Stimulated activated CD4-positive, alpha-beta T cell treated with anti-CD3 and anti-CD28 coated beads, Interleukin-1b, Interleukin-23, amount 100 ng/mL, for 1 hour (primary cell): ENCODE measurements at places on chromosomes 3 and 15.
A peak's percentile ranks its signal among the peaks of the same experiment; 100 is the strongest.

- DNase-seq, result no peak
These were observed 55.1 kb downstream of the PEX5L start for GRCh38 chr3:179981646-179982045.

GRCh38 chr3:2923390-2923789 lies 186.8 kb downstream of the IL5RA start:
- no peak for DNase-seq

DNA sequence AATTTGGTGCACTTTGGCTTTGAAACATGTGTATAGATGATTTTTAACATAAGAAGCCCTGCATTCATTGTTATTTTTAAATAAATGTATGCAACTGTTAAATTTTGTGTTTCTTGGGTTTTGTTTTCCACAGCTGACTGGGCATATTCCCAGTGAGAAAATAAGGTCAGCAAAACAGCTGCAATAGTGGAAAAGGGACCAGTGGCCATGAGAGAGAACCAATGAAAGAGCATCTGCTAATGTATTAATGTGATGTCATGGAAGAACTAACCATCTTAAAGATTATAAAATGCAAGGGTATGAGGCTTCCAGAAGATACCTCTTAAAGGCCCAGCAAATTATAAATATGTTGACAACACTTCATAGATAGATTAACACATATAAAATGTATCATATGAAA lies 31.0 kb upstream of the KBTBD12 start:
- no peak for DNase-seq

GRCh38 chr3:9012521-9012920 lies 49.2 kb upstream of the RAD18 start:
- no peak for DNase-seq

- no peak for DNase-seq
These were observed 4.0 kb downstream of the IMP3 start for GRCh38 chr15:75636026-75636425.

GRCh38 chr3:186538779-186539178 lies 5.4 kb downstream of the CRYGS start:
- DNase-seq, result no peak

GRCh38 chr15:63232943-63233342 lies 43.5 kb downstream of the RAB8B start:
- no peak for DNase-seq

DNA sequence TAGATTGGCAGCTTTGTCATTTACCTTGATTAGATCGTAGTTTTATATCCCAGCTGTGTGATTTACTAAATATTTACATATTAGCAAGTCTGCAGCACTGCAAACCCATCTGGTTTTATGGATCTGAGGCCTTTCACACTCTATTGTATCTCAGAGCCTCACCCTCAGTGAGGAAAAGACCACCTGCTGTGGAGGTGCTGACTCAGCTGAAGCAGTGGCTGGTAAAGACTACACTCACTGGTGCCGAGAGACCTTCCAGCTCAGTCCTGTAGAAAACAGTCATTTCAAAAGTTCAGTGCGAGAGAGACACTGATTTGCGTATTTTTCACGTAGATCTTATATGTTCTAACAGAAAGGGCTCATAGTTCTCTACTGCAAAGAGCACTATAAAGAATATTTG lies 307.8 kb upstream of the TPM1 start:
- DNase-seq, result no peak

DNA sequence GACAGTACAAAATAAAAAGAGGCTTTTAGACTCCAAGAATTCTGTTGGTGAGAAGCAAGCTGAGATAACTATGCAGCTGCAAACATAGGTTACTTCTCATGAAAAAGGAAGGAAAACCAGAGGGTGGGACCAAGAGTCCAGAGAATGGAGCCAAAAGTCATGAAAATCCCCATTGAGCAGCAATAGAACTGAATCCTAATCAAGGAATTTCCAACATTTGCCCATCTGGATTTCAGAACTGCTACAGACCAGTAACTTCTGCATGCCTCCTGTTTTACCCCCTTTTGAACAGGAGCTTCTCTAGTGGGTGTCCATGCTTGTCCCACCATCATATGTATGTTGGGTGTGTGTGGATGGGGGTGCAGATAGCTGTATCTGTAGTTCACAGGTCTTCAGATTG lies 33.6 kb upstream of the BNC1 start:
- DNase-seq, result no peak

DNA sequence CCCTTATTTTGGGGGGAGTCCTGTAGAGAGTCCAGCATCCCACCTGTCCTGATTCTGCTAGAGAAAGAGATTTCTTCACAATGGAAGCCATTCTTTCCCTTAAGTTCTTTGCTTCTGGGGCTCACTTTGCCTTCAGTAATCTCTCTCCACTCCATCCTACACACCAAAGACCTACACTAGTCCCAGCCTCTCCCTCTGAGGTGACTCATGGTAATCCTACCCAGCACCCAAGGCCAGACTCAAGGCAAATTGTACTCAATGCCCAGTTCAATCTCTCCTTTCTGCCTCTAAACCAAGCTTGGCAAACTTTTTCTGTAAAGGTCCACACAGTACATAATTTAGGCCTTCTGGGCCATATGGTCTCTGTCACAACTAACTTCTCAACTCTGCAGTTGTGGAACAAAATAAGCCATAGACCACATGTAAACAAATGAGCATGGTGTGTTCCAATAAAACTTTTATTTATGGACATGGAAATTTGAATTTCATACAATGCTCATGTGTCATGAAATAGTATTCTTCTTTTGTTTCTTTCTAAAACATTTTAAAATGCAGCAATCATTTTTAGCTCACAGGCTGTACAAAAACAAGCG lies 72.5 kb downstream of the MRPL46 start:
- no peak for DNase-seq

- DNase-seq, result no peak
These were observed 569 bp downstream of the HIGD2B start for GRCh38 chr15:72685301-72685924.

DNA sequence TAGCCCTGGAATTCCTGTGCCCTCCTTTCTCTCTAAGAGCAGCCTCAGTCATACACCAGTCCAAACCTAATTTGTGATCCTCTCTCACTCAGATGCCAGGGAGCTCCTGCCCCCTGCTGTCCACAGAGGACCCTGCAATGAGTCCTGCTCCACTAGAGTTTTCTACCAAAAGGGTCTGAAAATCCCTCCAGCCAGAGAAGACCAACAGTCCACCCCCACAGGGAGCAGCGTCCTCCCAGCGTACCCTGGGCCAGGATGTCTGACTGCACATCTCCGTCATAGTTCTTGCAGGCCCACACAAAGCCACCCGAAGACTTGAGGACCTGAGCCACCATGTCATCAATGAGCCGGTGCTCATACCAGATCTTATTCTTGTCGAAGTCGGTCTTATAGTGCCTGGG lies 15.4 kb downstream of the IDH2 start:
- peak; percentile 33 for DNase-seq

GRCh38 chr3:177692304-177692975 lies 495.2 kb upstream of the TBL1XR1 start:
- DNase-seq, result no peak

DNA sequence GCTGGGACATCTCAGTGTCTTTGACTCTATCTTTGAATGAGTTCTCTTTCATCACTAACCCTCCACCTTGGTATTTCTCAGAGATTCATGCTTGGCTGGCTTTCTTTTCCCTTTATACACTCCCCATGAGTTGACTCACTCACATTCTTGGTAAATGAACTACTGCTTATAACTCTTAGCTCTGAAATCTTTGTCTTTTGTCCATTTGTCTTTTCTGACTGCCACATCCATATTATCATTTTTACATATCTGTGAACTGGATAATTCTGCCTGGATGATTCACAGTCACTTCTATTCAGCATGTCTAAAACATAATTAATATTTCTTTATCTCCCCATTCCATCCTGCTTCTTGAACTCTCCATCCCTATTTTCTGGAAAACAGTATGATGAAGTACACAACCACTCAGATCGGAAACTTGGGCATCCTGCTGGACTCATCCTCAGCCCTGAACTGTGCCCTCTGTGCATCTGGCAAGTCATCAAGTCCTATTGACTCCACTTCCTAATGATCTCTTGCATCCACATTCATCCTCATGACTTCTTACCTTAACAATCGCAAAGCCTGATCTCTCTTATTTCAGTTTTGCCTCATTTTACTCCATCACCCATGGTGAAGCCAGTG lies 66.9 kb downstream of the KCNAB1 start:
- no peak for DNase-seq

GRCh38 chr3:11542551-11542950 lies 101.2 kb downstream of the VGLL4 start:
- no peak for DNase-seq

GRCh38 chr15:89848970-89849292 lies 34.3 kb upstream of the ANPEP start:
- no peak for DNase-seq

DNA sequence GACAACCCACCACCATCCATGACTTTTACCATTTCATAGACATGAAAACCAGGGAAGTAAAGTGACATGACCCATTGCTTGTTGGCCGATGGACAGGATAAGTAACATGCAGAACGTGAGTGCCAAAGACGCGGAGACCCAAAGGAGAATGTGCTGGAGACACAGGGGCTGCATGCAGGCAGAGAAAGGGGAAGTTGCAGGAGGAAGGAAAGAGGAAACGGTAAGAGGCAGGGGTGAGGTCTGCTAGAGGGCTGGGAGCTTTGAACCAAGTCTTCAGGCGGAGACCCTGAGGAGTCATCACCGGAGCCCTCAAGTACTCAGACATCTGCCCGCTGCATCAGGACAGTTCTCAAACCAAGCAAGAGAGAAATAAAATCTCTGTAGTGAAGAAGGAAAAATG lies 34.9 kb downstream of the MAGEF1 start:
- DNase-seq, result no peak

GRCh38 chr3:74106925-74107324 lies 482.2 kb upstream of the PDZRN3 start:
- no peak for DNase-seq

GRCh38 chr3:15361494-15362214 lies 29.3 kb upstream of the SH3BP5 start:
- DNase-seq, result peak; percentile 33

- DNase-seq, result no peak
These were observed 21.0 kb downstream of the C2CD4A start for GRCh38 chr15:62087671-62088352.

DNA sequence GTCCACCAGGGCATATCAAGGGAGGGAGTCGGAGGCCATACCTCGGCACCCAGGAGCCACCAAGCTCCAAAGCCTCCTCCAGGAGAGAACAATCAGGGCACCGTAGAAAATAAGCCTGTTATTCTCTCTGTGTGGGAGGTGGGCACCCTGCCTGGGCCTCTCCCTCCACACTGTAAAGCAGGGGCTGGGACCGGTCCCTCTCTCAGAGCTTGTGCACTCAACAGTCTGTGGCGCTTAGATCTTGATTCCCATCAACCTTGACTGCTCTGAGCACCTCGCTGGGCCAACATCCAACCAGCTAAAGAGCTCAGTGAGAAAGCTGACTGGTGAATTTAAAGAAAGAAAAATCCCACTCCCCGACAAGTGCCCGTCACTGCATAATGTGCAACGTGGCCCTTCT lies 53.0 kb downstream of the PCSK6 start:
- no peak for DNase-seq

DNA sequence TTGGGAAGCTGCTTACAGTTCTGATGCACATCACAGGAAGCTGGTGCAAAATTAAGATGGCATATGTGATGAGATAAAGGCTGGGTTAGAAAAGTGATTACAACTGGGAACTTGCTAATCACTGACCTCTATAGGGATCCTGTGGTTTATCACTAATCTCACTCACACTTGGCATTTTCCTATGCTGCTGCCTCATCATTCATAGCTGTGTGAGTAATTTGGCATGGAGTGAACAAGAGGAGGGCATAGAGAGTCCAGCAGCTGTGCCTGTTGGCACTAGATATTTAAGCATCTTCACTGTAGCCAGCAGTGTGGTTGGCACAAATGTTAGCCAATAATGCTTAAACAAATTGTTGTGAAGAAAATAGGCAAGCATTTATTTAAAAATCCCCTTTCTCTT lies 217.7 kb upstream of the CGNL1 start:
- DNase-seq, result no peak

GRCh38 chr3:30760040-30760695 lies 134.3 kb downstream of the GADL1 start:
- DNase-seq, result no peak

GRCh38 chr15:40285554-40286011 lies 2.7 kb upstream of the ANKRD63 start:
- no peak for DNase-seq

GRCh38 chr3:13552857-13553652 lies 4.1 kb downstream of the FBLN2 start:
- DNase-seq, result no peak

DNA sequence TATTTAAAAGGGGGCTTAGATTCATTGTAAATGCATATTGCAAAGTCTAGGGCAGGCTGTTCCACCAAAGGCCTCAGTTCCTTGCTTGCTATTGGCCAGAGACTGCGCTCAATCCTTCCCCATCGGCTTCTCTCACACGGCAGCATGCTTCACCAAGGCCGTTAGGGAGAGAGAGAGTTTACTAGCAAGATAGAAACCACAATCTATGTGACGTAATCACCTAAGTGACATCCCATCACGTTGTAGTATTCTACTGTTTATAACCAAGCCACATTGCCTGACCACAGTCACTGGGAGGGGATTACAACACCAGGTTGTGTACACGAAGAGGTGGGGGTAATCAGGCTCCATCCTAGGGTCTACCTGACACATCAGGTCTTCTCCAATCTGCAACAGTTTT lies 16.0 kb upstream of the NPAP1 start:
- DNase-seq, result no peak

DNA sequence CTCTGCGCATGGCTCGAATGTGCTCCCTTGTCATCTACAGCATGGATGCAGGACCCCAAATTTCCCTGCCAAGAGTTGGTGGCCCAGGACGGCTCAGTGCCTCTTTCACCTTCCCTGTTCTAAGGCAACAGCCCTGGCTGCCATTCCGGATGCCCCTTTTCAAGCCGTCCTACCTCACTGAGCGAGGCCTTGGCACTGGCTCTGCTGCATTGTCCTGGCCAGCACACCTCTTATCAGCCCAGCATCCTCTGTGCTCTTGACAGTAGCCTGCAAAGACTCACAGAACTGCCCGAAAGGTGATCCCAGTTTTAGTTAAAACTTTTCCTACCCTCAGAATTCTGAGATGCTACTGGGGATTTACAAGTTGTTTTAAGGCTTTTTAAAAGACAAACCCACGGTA lies 122.0 kb downstream of the MECOM start:
- no peak for DNase-seq

- DNase-seq, result no peak
These were observed 100.7 kb downstream of the GALK2 start for GRCh38 chr15:49270541-49271421.

GRCh38 chr3:71376503-71376902 lies 207.0 kb downstream of the FOXP1 start:
- no peak for DNase-seq

- DNase-seq, result no peak
These were observed 34.2 kb downstream of the VGLL4 start for GRCh38 chr3:11609481-11609880.

DNA sequence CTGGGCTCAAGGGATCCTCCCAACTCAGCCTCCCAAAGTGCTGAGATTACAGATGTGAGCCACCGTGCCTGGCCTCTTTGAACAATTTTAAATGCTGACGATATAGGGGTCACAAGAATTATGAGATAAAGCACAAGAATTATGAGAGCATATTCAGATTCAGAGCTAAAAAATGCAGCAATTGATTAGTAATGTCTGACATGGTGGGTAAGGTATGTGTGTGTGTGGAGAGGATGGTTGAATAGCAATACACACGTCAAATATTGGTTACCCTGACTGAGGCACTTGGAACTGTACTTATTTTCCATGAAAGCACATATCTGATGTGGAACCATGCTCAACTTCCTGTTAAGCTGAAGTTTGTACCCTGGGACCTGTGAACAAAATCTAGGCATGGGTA lies 115.6 kb downstream of the EOMES start:
- no peak for DNase-seq
